Effector memory CD8-positive, alpha-beta T cell (primary cell): ENCODE measurements at places on chromosomes 1 and 21.

GRCh38 chr1:21749109-21749508, 33.8 kb downstream of the USP48 start:
- DNase-seq, result no peak

DNA sequence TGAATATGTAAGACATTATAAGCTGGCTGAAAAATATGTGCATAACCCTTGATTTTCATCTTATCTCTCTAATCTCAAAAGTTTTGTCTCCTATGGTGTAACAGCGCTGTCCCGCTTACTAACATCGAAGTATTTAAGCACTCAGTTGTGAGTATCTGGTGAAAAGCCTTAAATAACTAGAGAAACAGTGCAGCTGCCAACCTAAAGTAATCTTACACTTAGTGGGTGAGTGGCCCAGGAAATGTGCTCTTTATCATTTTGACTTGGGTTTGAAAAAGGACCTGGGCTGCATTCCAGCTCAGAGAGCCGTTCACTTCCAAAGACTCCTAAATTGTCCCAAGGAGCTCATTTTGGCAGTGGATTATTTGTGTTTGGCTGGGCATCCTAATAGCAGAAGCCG, 225.9 kb downstream of the SPATA17 start:
- no peak for DNase-seq

GRCh38 chr1:24294228-24294672, 24.9 kb upstream of the GRHL3 start:
- no peak for DNase-seq

- DNase-seq, result no peak
Measured at GRCh38 chr1:45925728-45926287, 122.4 kb downstream of the MAST2 start.

DNA sequence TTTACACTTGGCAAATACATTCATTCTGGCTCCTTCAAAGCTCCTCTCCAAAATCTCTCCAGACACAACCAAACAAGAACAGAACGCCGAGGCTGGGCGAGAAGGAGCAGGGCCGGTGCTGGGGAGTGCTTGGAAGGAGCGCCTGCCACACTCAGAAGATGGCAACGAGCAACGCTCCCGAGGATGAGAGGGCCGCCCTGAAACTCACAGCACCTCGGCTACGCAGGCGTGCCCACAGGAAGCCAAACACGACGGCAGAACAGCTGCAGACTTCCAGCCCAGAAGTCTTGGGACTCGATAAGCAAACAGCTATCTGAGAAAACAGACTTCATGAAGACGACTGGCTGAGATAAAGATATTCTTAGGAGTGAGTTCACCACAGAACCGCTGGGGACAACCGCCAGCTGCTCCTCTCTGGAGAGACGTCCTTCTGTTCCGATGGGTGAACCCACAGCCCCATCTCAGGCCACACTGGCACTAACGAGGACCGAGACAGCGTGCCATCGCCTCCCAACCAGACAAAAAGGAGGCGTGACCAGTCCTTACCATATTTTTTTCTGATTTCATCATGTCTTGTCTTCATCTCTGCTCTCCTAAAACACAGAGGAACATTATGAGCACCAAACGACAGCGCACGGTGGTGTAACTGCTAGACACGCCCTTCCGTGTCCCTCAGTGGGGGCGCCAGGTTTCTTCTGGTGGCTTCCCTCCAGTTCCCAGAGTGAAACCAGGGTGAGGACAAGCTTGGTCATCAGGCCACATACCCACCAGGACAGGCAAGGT, 18.6 kb downstream of the PTTG1IP start:
- no peak for DNase-seq

DNA sequence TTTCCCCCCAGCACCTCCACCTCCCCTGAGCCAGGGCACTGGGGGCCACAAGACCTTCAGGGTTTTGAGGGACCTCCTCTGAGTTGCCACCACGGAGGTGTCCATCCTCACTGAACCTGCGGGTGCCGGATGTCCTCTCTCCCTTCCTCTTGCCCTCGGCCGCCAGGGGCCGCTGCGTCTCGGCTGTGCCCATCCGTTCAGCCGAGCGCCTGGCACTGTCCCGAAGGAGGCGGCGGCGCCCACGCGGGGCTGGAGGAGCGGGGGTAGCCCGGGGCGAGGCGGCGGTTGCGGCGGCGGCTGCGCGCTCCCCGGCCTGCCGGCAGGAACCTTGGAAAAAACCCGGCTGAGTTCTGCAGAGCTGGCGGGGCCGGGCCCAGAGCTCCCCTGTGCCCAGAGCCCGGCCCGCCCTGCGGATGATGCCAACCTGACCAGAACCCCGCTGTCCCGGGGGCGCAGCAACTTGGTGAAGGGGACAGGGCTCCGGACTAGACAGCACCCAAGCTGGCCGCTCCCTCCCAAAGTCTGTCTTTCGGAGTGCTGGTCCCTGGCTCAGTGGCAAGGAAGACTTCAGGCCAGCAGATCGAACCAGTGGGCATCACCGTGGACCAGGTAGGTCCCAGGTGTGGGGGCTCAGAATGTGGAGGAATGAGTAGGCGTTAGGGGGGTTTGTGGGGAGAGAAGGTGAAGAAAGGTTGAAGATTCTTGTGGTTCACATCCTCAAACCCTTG, 3.7 kb upstream of the PPM1J start:
- DNase-seq, result peak; percentile 72

GRCh38 chr1:39321979-39322378, 117.5 kb downstream of the MACF1 start:
- no peak for DNase-seq

DNA sequence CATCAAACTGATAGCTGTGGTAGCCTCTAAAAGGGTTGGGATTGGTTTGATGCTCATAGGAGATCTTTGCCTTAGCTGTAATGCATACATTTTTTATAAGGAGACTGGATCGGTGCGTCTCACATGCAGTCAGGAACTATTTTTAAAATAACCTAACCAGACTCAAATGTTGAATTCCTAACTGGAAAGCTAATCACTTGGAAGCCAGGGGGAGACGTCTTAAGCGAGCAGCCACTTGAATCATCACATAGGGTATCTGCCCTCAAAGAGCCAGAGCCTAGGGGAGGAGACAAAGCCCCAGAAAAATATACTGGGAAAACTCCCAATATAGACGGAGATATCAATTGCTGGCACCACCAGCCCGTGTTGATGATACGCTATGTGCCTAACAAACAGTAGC, 61.7 kb upstream of the PUM1 start:
- no peak for DNase-seq

- DNase-seq, result no peak
Measured at GRCh38 chr1:92577261-92577895, 90.7 kb upstream of the GFI1 start.

DNA sequence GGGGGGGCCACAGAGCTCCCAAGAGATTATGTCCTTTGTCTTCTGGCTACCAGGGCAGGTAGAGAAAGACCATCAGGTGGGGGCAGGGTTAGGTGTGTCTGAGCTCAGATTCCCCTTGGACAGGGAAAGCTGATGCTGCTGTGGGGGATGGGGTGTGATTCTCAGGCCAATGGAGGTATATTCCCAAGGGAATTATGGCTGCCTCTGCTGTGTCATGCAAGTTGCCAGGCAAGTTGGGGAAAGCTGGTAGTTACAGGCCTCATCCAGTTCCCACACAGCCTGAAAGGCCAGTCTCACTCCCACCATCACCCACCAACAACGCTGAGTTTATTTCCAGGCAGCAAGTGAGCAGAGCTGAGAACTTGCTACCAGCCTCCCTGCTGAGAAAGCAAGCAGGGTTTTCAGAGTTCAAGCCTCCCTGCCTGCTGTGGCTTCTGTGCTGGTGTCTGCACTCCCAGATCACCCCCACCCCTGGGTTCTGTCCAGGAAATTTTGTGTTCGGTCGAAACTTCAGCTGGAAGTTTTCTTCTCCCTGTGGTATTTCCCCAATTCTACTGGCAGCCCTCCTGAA, 21.3 kb downstream of the IFI16 start:
- DNase-seq, result no peak

DNA sequence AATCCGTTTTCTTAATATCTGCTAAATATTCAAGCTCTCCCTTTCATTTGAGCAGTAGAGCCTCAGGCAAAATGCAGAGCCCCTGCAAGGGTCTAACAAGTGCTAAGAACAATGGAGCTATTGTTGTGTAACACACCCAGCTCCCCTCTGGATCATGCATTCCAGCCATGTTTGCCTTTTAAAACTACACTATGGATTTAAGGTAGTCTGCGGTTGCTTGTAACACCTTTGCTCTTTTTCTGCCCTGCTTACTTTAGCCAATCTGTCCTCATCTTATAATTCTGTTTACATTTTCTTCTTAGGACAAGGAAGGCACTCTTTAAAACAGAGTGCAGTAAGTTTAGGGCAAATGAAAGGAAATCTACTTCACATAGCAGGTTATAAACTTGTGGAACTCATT, 60.0 kb upstream of the C1orf105 start:
- DNase-seq, result no peak

GRCh38 chr1:46405724-46406123, 11.6 kb downstream of the FAAH start:
- no peak for DNase-seq

GRCh38 chr1:53730224-53730865, 8.6 kb downstream of the GLIS1 start:
- DNase-seq, result no peak

DNA sequence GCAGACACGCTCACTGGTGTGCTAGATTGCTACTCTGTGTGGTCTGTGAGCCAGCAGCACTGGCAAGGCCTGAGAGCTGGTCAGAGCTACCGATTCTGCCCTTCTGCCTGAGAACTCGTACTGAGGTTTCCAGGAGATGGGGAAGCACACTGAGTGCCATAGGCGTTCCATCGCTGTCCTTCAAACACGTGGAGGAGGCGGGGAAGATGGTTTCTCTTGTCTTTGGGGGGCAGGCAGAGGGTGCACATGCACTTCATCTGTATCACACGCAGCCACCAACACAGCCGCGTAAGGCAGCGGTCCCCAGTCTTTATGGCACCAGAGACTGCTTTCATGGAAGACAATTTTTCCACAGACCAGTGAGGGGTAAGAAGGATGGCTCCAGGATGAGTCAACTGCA, 23.8 kb upstream of the MX1 start:
- no peak for DNase-seq

- DNase-seq, result no peak
Measured at GRCh38 chr1:167898578-167899222, 15.2 kb downstream of the ADCY10 start.

- DNase-seq, result no peak
Measured at GRCh38 chr1:203465146-203465798, 10.3 kb upstream of the PRELP start.

DNA sequence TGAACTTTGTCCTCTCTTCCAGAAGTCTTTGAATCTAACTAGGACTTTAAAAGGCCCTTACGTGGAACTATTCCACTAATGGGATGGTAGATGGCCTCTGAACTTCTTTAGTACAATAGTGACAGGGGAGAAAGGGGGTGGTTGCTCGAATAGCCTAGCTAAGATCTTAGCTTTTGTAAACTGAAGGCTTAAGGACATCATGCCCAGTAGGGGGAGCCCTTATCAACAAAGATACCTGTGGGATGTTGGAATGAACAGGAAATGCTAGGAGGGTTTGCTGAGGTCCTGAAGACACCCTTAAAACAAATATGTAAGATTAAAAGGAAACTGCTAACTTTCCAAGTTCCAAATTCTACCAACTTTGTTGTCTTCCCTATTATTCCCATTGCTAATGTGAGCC, 33.2 kb downstream of the NHLH2 start:
- DNase-seq, result peak; percentile 42

DNA sequence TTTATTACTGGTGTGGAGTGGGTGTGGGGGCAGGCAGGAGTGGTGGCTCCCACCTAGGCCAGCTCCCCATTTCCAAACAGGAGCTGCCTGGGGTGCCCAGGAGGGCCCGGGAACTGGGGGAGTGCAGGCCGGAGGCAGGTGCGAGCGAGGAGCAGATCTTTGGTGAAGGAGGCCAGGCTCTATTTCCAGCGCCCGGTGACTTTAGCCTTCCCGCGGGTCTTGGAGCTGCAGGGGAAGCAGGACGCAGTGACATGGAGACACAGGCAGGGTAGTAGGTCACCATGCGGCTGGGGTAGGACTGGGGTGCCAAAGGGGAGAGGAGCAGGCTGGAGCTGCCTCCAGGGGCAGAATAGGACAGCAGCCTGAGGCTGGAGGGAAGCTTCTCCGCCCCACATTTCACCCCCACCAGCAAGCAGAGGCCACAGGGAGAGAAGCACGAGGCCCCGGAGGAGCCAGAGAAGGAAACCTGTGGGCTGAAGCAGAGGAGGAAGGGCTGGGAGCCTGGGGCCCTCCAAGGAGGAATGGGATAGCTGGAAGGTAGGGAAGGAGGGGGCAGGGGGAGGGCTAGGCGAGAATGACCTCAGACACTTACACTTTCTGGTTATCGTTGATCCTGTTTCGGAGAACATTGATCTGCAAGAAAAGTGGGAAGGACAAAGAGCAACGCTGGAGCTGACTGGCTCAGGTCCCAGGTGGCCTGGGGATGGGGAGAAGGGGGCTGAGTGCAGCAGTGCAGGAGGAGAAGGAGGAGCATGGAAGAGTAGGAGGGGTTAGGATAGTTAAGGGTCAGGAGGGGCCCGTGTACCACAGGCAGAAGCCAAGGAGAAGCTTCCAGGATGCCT, 18.2 kb downstream of the TNNT2 start:
- DNase-seq, result no peak

GRCh38 chr1:205481629-205482151, 22.8 kb upstream of the CDK18 start:
- DNase-seq, result peak; percentile 33

GRCh38 chr1:204853436-204853835, 17.2 kb upstream of the NFASC start:
- no peak for DNase-seq

DNA sequence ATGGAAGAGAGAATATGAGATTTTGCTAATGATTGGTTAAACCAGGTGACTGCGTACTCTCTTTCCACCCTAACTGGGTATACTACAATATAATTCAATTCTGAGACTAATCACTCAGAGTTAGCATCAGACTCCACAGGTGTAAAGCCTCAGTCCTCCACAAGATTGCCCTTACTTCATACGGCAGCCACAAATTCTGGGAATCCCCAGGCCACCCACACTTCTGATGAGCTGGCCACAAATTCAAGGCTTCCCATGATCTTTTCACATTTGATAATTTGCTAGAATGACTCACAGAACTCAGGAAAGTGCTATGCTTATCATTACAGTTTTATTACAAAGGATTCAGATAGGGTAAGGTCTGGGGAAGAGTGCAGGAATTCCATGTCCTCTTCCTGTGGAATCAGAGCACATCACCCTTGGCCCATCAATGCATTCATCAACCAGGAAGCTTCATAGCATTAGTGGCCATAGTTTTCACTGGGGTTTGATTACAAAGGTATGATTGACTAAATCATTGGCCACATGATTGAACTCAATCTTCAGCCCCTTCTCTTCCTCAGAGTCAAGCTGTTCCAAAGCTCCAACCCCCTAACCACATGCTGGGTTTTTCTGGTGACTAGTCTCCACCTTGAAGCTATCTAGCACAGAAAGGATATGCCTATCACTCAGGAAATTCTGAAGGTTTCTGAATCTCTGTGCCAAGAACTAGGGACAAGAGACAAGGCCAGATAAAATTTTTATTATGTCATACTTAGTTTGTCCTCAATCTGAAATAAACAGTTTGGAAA, 131.7 kb downstream of the HHIPL2 start:
- DNase-seq, result no peak

GRCh38 chr1:39266269-39266668, 61.8 kb downstream of the MACF1 start:
- no peak for DNase-seq

GRCh38 chr21:16426936-16427335, 697.2 kb downstream of the USP25 start:
- no peak for DNase-seq
